Activated CD4-positive, alpha-beta memory T cell treated with anti-CD3 and anti-CD28 coated beads, Interleukin-2, amount 10 ng/mL, durations not matched to agents 7 days and 5 days (primary cell): ENCODE measurements at places on chromosomes 2 and 18. TPM values are rescaled to one million over a fixed set of nuclear protein-coding genes. Genes with fewer than 3 reads are reported as not detected.

DNA sequence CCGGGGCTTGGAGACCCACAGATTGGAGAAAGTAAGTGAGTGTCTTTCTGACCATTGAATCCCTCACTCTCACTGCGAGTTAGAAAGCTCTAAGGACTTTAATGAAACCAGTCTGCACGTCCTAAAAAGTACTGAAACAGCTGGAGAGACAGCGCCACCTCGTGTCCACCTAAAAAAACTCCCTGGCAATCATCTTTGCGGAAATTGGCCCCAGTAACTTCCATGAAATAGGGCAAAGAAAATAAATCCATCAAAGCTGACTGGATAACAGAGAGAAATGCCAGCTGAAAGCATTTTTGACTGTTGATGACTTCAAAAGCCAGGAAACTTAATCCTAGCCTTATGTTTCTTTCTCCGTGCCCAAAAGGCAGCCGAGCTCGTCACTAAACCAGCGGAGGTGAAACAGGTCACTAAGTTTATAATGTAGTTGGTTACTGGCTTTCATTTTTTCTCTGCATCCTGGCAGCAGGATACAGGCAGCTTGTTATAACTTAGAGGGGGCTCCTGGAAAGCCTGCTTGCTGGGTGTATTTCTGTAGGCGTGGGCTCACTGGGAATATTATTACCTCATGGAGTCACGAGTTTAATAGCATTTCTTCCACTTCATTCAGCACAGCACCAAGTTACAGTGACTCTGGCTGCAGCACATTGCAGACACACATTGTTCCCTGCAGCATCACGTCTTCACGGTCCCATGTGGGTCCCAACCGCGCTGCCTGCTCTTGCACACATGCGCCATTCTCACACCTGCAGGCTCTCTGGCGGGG, 266.5 kb downstream of the HRH4 start:
- DNase-seq = peak; percentile 56

Gene ALPI
- total RNA-seq = not detected

DNA sequence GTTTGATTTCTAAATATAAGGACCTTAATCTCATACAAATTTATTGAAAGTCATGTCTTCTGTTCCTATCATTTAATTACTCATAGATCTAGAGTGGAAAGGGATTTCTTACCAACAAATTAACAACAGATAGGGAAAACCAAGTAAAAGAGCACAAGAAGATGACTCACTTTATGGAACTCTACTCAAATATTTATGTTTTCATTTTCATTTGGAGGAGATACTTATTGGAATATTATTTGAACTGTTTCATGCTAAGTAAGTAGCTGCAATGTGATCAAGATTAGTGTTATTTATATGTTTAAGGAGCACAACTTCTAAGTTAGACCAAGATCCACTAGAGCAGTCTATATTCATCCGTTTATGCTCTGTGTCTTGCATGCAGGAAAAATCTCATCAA, 1.3 kb downstream of the NT5C1B start:
- DNase-seq = no peak

GRCh38 chr2:199100326-199101110, 357.2 kb downstream of the SATB2 start:
- no peak for DNase-seq

Gene SGPP2
- total RNA-seq = 3.1 TPM

Gene EGR4
- not detected for total RNA-seq

DNA sequence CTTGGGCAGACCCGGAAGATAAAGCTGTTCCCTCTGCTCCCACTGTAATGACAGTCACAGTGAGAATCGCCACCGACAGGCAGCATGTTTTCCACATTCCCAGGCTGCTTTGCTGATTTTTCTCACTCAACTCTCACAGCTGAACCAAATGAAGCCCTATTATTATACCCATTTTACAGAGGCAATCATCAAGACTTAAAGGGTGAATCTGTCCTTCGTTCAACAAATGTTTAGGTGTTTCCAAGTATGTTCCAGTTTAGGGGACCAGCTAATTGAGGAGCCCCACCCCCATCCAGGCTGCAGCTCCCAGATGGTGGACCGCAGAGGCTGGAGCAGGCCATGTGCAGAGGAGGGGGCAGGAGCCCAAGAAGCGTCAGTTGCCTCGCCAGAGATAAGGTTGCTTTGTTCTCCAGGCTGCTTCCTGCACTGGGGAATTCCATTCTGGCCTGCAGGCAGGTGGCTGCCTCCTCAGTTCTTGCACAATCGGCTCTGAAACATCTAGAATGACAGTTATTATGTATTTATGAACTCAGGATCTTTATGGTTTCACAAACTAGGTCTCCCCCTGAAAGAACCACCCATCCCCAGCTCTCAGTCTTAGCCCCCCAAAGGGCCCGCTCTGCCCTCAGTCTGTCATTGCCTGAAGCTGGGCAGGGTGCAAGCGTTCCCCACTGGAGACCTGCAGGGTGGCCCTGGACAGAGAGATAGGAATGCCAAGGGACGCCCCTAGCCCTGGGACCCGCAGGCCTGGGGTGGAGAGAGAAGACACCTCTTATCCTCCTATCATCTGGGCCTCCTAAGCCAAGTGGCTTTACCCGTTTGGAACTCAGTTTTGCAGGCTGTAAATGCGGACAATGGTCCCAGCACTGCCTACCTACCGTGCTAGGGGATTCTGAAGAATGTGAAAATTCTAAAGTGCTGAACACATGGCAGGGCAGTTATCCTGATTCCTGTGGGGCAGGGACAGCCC, 49.1 kb upstream of the MYCN start:
- DNase-seq = no peak

GRCh38 chr18:58009166-58009565, 34.9 kb upstream of the NEDD4L start:
- DNase-seq = no peak

Gene RNF103
- total RNA-seq = 18.9 TPM

Gene MBD1
- 103 TPM for total RNA-seq

DNA sequence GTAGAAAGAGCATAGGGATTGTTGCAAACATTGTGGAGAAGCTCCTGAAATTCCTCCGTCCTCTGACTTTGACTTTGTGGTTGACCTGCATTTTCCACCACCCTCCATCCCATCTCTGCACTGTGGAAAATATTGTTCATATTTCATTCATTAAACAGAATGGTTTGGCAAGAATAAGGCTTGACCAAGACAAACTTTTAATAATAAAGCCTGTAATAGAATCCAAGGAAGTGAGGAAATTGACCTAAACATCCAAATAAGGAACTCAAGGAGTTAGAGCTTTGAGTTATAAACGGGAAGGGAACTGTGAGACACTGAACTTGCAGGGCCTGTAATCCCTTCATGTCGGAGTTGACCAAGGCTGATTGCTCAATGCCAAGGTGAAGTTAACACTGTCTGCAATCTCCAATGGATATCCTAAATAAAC, 115.2 kb downstream of the GFPT1 start:
- DNase-seq = no peak

DNA sequence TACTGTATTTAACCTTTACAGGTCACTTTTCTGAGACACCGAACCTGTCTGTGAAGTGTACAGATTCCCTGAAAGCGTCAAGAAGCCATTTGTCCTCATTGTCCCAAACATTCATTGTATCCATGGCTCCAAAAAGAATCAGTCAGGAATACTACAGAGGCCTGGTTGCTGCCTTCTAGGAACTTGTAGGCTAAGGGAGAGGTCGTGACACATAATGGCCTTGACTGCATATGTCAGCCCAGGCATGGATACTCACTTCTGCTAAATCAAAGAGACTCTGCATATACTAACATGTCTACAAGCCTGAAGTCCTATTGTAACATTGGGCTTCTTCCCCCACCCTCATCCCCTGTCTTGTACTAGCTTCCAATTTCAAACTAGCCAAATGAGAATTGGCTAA, 40.2 kb downstream of the ONECUT2 start:
- DNase-seq = no peak

DNA sequence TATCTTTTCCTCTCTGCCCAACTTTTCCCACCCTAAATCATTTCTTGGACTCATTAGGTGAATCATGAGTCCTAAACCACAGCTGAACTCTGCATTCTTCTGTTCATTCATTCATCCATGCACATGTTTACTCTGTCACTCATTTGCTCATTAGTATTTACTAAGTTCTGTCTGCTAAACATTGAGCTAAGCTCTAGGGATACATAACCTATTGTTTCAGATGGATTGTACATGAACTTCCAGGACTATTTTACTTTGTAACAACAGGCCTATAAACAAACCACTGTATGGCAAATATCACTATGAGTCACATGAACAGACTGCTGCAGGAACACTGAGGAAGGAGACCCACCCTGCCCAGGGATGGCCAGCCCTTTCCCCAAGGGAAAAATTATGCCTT, 14.6 kb upstream of the DYNC2LI1 start:
- DNase-seq = no peak

GRCh38 chr2:176637142-176637485, 367.9 kb downstream of the MTX2 start:
- DNase-seq = no peak

Gene RAMP1
- total RNA-seq = 9.6 TPM

GRCh38 chr18:31587529-31587928, 4.1 kb upstream of the TTR start:
- DNase-seq = no peak

Gene RUFY4
- total RNA-seq = 2.1 TPM

- DNase-seq = no peak
Measured at GRCh38 chr18:58915006-58915799, 50.5 kb downstream of the ZNF532 start.

Gene NEU4
- total RNA-seq = 0.38 TPM

- DNase-seq = no peak
Measured at GRCh38 chr2:218298314-218298875, 6.1 kb upstream of the TMBIM1 start.

- DNase-seq = no peak
Measured at GRCh38 chr18:60894254-60894945, 438.8 kb upstream of the CDH20 start.

- DNase-seq = no peak
Measured at GRCh38 chr2:213265679-213266078, 18.6 kb upstream of the SPAG16 start.

GRCh38 chr18:3321133-3321812, 59.3 kb downstream of the MYL12B start:
- DNase-seq = no peak

DNA sequence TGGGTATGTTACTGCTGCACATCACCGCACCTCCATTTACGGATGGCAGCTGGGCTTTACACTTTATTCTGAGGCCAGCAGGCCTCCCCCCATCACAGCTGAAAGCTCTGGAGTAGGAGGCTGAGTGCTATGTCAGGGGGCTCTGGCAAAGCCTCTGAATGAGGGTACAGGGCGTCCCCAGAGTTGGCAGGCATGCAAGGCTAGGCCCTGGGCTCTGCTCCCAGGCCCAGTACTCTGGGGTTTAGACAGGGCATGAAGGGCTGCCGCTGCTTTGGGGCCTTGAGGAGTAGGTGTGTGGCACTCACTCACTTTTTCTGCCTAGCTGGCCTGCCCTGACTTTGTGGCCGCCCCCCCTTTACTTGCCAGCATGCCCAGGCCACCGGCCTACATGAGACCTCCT, 90.8 kb downstream of the WDSUB1 start:
- no peak for DNase-seq

GRCh38 chr2:205139822-205140463, 542.4 kb upstream of the NRP2 start:
- DNase-seq = no peak

DNA sequence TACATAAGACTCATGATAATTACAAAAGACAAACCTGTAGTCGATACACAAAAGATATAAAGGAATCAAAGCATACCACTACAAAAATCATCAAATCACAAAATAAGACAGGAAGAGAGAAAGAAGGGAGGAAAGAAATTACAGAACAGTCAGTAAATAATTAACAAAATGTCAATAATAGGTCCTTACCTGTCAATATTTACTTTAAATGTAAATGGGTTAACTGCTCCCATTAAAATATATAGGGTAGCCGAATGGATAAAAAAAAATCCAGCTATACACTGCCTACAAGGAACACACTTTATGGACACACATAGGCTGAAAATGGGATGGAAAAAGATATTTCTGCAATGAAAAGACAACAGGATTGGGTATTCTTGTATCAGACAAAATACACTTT, 163.7 kb downstream of the PIEZO2 start:
- DNase-seq = no peak

DNA sequence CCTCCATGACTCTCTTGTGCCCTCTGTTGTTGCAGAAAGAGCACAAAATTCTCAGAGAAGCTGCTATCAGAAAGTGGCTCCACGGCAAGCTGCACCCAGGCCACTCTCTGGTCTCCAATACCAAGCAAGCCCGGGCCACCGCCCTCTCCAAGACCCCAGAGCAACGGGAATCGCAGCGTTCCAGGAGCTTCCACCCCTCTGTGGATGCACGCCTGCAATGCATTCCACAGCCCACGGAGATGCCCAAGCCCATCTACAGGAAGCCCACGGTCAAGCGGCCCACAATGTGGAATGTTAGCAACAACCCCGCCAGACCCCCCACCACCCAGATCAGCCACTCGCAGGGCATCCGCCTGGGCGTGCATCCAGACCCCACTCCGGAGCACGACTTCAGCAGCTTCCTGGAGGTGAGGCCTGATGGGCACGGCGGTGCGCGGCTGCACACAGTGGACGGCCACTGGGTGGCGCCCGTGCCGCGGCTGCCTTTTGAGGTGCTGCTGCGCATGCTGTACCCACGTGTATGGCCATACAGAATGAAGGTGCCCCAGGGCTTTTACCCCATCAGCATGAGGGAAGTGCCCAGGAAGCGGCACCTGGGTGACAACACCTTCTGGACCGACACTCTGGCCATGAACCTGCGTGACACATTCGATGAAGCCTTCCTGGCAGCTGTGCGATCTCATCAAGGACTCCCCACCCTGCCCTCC, 6.3 kb downstream of the ANKRD53 start:
- DNase-seq = peak; percentile 85

DNA sequence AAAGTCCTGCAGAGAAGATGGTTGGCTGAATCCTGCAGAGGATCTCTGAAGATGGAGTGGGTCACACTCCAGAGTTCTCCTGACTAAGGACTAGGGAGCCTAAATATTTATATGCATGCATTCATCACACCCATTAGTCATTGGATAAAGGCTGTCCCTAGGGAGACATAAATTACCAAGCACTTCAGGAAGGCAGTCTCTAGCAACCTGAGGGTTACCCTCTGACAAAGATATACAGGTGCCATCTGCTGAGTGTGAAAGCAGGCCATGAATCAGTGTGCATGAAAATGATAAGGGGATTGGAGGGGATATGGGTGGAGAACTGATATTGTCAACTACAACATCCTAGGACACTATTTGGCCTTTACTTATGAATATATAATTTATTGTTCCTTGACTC, 294.8 kb upstream of the DDX18 start:
- no peak for DNase-seq

Gene PLGLB1
- 2.8 TPM for total RNA-seq

Gene TFPI
- not detected for total RNA-seq

Gene REG3A
- not detected for total RNA-seq

DNA sequence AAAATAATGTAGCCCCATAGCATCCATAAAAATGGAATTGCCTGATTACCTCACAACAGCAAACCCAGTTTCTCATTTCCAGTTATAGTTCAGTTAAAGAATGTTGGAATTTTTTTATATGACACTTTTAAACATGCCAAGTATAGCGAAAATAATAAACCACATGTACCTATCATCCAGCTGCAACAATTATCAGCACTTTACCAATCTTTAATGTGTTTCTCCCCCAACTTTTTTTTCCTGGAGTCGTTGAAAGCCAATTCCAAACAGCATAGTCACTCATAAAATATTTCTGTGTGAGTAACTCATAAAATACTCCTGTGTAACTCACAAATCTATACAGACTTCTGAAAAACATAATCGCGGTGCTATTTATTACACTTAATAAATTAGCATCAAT, 38.1 kb downstream of the SMAD4 start:
- DNase-seq = no peak

- no peak for DNase-seq
Measured at GRCh38 chr2:158934170-158934569, 34.3 kb upstream of the TANC1 start.

- no peak for DNase-seq
Measured at GRCh38 chr2:1656326-1656960, 87.9 kb downstream of the PXDN start.

Gene OR6B2
- not detected for total RNA-seq
